ENCODE measurements at places on chromosomes 5 and 9. TPM values are rescaled to one million over a fixed set of nuclear protein-coding genes. Genes with fewer than 3 reads are reported as not detected.

Gene S1PR3
- 1.3 TPM for total RNA-seq

Gene GABRG2
- total RNA-seq: not detected

Gene CORO2A
- total RNA-seq: 0.78 TPM

Gene IL9
- total RNA-seq: not detected

Gene BRD9
- total RNA-seq: 30.9 TPM

Gene CAAP1
- 30.1 TPM for total RNA-seq

Gene LCN15
- total RNA-seq: not detected

Gene CLIC3
- not detected for total RNA-seq

Gene NUDT2
- total RNA-seq: 28.4 TPM

Gene HAND1
- not detected for total RNA-seq

Gene PCDHGB6
- total RNA-seq: 0.96 TPM

Gene PAPPA
- 6.5 TPM for total RNA-seq

Gene NDUFS4
- total RNA-seq: 104 TPM

Gene NTNG2
- total RNA-seq: 2.0 TPM

Gene PAEP
- total RNA-seq: not detected

Gene PCDHGA7
- total RNA-seq: 2.3 TPM

Gene QSOX2
- 20.7 TPM for total RNA-seq

Gene CYSRT1
- 2.0 TPM for total RNA-seq

Gene PCDHGB7
- 1.4 TPM for total RNA-seq

Gene SLC6A18
- not detected for total RNA-seq

Gene SNX24
- total RNA-seq: 15.7 TPM

Gene WDR36
- 38.2 TPM for total RNA-seq

Gene SAP30L
- 20.2 TPM for total RNA-seq
